Iris pigment epithelial cell (primary cell): ENCODE measurements at places on chromosomes 6 and 20.

- DNase-seq, result no peak
Measured at GRCh38 chr6:157995458-157995857, 13.8 kb downstream of the SYNJ2 start.

GRCh38 chr6:164346631-164347030, 932.1 kb downstream of the QKI start:
- no peak for DNase-seq

GRCh38 chr6:147135211-147135681, 69.0 kb upstream of the STXBP5 start:
- peak; percentile 88 for DNase-seq

DNA sequence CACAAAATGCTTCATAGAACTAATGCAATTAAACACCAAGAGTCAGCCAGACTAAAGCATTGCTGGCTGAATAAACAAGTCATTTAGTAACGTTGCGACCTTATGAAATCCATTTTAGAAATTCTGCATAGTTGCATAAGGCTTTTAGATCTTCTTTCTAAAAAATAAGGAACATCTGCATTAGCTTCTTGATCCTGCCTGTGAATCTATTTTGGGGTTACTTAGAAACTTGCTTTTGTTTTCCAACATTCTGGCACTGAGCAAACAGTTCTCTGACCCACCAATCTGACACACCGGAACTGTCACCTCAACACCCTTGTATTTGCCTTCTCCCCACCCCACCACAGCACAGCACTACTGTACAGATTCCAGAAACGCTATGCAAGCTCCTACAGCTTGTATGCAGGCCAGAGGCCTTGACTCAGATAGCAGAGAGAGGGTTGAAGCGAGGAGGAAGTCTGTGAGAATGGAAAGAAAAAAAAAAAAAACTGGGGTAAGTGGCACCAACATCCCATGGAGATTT, 55.0 kb downstream of the KIF13A start:
- DNase-seq, result peak; percentile 95

DNA sequence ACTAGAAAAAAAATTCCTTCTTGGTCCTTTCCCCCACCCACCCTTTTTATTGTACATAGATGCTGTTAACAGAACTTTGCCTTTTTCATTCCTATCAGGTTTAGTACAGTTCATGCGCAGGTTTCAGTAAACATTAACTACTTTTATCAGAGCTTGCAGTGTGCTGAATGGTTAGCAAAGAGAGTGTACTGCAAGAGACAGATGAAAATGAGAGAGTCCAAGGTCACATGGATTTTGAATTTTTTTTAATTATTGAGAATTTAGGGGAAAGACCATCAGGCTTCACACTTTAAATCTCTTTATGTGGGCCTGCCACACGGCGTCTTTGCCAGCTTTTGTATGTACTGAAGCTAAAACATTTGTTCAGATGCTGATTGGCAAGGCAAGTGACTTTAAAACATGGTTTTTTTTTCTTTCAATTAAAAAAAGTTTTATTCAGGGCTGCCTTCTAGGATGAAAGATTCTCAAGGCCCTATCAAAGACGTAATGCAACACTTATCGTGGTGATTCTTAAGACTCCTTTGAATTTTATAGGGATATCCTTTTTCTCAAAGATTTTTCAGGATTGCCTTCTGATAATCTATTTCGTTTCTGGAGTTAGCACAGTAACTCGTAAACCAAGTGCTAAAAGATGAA, 32.2 kb downstream of the RREB1 start:
- no peak for DNase-seq

GRCh38 chr20:23357767-23358562, 4.0 kb upstream of the GZF1 start:
- peak; percentile 100 for DNase-seq

- peak; percentile 22 for DNase-seq
Measured at GRCh38 chr6:16494793-16495192, 256.4 kb downstream of the GMPR start.

DNA sequence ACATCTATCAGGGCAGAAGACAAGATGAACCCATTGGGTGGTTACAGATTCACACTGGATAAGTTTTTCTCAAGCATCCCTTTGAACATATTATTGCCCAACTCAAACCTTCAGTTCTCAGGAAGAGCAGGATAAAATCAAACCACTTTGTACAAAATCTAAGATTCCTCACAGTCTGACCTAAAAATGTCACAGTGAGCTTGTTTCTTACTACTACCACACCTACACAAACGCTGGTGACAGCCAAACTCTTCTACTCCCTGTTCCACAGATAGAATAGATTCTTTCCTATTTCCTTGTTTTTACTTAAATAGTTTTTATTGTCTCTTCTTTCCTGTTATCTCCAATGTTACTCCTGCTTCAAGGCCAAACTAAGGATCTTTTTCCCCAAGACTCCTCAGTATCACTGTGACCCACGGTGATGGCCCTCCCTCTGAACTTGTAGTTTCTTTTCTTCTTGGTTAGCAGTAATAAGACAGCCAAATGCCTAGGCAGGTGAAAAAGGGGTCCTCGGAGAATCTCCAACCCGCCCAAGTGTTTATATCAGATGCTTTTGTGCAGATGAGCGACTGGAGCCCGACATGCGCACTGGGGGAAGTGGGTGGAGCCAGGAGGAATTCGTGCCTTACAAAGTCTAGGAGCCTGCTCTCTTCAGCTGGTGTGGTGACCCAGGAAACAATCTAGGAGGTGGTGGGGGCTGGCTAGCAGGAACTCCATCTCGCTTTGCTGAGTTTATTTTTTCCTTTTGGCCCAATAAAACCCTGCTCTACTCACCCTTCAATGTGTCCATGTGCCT, 53.4 kb downstream of the SEL1L2 start:
- DNase-seq, result no peak

- peak; percentile 79 for DNase-seq
Measured at GRCh38 chr6:25458485-25458884, 179.3 kb downstream of the CARMIL1 start.

DNA sequence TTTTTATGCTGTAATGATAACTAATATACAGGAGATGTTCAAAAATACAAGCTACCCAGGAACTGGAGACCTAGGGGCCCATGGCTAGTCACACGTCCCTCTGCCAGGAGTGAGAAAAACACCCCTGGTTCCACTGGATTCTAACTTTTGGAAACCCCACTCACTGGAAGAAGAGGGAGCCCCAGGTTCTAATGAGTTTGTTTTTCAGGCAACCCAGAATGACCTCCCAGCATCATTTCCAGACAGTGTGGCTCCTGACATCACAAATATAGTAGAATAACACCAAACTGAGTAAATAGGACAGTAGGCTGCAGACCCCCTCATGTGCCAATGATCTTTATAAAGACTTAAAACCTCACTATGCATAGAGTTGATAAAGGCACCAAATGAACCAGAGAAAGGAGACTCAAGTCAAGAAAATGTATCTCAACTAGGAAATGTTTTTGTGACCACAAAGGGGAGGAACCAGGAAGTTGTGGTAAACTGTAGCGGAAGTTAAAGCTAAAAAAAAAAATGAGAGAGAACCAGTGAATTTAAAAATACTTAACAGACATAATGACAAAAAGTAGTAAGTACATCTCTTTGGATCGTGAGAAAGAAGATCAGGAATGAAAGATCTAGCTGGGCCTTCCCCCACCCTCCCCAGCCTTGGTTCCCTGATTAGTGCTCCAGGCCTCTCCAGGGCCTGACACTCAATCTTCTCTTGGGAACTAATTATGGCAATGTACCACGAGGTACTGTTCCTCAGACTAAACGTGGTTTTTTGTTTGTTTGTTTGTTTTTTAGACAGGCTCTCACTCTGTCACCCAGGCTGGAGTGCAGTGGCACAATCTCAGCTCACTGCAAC, 19.8 kb downstream of the HLA-E start:
- peak; percentile 66 for DNase-seq

- DNase-seq, result peak; percentile 97
Measured at GRCh38 chr6:42315991-42316970, 98.6 kb upstream of the MRPS10 start.

DNA sequence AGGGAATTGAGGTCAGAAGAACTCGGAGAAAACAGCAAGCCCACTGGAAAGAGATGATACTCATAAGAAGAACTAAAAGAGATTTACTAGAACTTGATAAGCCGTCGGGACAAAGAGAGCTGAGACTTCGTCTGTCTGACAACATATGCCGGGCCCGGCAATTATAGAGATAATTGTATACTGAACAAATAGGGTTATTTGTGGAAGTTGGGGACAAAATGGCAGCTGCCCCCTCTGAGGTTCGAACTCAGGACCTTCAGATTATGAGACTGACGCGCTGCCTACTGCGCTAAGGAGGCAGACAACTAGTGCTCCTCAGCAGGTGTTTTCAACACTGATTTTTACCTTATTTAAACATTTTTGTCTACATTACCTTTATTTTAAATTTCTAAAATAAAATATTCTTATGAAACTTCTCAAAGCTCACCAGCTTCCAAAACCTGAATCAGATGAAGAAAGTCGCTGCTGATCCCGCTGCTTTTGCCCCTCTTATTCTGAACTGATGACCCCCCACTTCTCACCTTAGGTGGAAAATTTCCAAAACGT, 29.3 kb upstream of the TRIM27 start:
- peak; percentile 69 for DNase-seq
